ENCODE measurements at places on chromosomes 6 and 20.

DNA sequence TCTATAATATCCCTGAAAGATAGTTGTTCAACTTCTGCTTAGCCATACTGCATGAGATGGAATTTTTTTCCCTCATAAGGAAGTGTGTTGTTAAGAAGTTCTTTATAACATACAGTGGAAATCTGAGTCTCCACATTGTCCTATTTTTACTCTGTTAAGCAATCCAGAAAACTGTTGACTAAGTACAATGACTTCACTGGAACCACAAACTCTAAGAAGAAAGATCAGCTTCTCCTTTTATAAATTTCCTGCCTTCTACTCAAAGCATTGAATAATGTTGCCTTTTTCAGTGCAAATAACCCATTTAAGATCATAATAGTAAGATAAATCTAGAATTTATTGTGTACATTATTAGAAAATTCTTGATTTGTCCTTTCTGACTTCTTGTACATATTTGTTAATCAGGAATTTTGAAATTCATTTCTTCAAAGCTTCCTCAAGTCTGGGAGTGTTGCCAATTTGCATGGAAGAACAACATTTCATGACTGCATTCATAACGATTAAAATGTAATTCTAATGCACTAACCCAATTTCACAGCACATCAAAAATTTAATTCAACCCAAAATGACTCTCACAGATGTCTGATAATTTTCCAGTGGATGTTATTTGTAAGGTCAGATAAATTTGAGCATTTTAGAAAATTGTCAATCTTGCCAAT lies 45.6 kb upstream of the ANKEF1 start:
- no peak for DNase-seq

- DNase-seq = no peak
These were observed 25.7 kb downstream of the MUC22 start for GRCh38 chr6:31035862-31036497.

- DNase-seq = no peak
These were observed 33.7 kb downstream of the SPTLC3 start for GRCh38 chr20:13042458-13042794.

GRCh38 chr20:42553374-42553773 lies 636.3 kb downstream of the PTPRT start:
- DNase-seq = no peak

- DNase-seq = no peak
These were observed 23.1 kb downstream of the JARID2 start for GRCh38 chr6:15269011-15269410.
